Panc1 (cell line): ENCODE measurements at places on chromosomes 2 and 18. TPM values are rescaled to one million over a fixed set of nuclear protein-coding genes. Genes with fewer than 3 reads are reported as not detected.

GRCh38 chr2:42274863-42275262, 86.2 kb downstream of the COX7A2L start:
- DNase-seq = no peak

GRCh38 chr2:43268066-43268953, 41.9 kb upstream of the ZFP36L2 start:
- no peak for DNase-seq

DNA sequence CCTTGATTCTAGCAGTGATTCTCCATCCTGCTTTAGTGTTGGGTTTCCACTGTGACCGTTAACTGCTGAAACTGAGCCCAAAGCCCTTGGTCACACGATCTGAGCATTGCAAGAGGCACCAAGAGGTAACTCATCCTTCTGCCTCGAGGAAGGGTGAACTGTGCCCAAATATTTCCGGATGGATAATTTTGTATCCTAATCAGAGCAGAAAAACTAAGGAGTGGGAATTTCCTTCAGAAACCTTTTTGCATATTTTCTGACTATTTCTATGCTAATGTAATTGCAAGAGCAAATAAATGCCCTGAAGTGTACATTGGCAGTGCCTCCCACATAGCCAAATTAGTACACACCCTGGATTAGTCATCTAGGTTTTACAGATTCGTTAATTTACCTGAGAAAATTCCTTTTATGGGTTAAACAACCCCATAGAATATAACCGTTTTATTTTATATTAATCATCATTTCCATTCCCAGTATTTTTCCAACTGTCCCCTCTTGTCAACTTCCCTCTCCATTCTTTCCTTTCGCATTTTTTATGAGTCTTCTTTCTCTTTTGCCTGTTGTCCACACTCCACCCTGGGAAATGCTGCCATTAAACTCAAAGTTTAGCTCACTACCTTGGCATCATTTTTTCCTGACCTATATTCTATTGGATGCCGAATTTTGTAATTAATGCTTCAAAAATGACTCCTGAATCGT, 31.7 kb upstream of the COBLL1 start:
- no peak for DNase-seq

DNA sequence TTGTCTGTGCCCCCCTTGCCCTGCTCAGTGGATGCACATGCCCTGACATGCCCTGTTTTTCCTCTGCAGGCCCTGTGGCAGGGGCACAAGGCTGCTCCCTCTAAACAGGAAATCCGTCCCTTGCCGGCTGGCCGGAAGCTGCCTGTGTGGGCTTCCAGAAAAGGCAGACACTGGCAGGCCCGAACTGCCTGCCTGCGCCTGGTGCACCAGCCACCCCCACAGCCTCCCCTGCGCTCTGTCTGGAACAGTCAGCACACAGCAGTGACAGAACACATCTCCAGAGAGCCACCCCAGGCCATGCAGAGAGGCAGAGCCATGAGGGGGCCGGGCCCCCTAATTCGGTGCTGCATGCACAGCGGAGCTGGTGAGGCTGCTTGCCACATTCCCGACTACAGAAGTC, 33.5 kb downstream of the LOXHD1 start:
- DNase-seq = no peak

- no peak for DNase-seq
These were observed 255.7 kb downstream of the DSEL start for GRCh38 chr18:67260841-67261240.

- no peak for DNase-seq
These were observed 96.9 kb upstream of the NEDD4L start for GRCh38 chr18:57947117-57947516.

GRCh38 chr18:56021136-56021808, 433.3 kb upstream of the TCF4 start:
- DNase-seq = no peak

DNA sequence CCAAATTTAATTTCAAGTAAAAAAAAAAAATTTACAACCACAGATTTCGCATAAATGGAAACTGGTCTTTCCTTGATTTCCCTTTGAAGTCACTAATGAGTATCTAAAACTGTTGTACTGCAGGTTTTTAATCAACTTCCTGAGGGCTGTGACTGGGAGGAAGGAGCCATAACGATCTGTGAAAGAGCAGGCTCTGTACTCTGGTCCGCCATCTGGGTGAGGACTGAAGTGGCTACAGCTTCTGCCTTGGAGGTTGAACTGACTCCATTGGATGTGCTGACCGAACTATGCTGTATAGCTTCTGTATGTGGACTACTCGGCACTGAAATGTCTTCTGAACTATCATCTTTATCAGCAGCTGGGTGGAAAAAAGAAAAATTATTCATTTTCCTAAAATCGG, 69.3 kb upstream of the CHN1 start:
- no peak for DNase-seq

- DNase-seq = no peak
These were observed 193.4 kb downstream of the FHOD3 start for GRCh38 chr18:36490897-36491296.

- peak; percentile 18 for DNase-seq
These were observed 18.8 kb upstream of the FN1 start for GRCh38 chr2:215454519-215455246.

DNA sequence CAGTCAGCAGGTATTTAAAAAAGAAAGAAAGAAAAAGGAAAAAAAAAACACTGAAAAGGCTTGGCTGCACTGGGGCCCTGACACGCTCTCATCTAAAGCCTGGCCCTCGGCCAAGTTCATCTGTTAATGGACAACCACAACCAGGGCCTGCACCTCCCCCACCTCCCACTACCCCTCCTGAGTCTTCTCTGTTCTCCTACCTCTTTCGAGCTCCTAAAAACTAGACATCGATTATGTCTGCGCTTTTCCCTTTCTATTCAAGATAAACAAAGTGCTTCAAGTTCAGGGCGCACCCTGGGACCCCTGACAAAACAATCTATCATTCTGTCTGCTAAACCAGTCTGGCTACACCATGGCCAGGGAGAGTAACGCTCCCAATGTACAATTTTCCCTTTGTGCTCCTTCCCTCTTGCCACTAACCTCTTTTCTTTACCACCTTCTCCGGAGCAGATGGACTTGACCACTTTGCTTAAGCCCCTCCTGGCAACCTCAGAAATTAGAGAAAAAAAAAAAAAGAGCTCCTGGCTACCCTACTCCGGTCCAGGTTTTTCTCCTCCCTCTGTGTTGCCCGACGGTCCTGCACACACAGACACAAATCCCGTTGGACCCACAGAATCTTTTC, 22.7 kb downstream of the BCL11A start:
- DNase-seq = no peak

DNA sequence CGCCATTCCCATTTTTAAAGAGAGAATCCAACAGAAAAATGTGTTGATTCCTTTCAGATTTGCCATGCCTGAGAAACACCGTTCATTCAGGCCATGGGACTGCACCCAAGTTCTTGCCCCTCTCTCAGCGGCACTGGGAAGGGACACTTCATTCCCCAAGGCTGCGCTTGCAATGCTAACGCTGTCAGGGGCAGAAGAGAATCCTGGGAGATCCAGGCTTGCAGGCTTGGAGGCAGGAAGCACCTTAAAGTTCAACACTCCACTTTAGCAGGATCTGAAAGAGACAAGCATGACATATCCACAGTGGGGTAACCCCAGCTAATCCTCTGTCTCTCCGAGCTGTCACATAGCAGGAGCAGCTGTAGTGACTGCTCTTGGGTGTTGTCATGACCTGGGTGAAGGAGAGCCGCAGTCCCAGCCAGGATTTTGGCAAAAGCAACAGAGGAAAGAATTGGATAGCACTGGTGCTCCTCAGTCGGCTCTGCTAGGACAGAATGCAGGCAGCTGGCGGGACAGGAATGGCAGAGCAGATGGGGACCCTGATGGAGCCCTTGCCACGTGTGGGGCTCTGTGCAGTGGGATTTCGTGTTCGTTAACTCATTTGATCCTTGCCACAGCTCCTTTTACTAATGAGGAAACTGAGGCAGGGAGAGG, 22.0 kb upstream of the ODC1 start:
- no peak for DNase-seq

DNA sequence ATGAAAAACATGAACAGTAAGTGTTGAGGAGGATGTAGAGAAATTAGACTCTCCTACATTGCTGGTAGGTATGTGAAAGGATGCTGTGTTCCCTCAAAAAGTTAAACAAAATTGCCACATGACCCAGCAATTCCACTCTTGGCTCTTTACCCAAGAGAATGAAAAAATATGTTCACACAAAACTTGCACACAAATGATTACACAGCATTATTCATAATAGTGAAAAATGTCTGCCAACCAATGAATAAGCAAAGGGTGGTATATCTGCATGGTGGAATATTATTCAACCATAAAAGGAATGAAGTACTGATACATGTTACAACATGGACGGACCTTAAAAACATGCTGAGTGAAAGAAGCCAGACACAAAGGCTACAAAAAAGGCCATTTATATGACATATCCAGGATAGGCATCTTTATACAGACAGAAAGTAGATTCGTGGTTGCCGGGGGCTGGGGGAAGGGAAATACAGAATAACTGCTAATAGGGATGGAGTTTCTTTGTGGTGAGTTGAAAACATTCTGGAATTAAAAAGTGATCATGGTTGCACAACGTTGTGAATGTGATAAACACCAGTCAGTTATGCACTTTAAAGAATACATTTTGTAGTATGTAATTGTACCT, 85.4 kb upstream of the MYO3B start:
- DNase-seq = no peak

GRCh38 chr2:46236006-46236875, 61.0 kb upstream of the EPAS1 start:
- DNase-seq = no peak

DNA sequence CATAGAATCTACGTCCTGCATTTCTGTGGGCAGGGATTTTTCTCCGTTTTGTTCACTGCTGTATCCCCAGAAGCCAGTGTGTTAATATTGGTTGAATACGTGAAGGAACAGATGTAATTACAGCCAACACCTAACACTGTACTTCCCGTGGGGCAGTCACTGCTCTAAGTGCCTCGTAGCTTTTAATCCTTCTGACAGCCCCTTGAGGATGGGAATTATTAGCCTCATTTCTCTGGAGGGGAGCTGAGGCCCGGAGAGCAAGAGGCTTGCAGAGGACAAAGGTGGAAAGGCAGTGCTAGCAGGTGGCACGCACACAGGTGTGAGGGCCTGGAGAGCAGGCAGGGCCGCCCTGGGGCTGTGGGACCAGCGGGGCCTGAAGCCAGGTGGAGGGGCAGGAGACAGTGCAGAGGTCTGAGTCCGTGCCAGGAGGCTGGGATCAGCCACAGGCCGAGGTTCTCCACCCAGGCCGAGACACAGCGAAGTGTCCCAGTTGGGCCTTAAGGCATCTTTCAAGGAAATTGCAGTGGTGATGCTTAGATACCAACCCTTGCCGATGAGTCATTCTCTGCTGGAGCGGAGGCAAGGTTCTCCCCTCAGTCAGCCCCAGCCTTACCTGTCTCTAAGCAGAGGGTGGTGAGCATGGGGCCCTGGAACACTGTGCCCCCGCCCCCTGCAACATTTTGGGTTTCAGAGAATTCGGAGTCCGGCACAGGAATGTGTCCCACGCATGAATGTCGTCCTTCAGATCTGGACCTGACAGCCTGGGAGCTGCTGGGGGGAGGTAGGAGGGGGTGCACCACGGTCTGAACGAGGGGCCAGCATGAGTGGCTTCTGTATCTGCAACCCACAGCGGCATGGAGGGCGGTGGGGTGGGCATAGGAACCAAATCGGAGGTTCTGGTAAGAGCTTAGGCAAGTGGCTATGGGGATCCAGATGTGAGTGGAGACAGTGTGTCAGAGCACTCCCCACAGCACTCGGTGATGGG, 122.6 kb downstream of the GBX2 start:
- no peak for DNase-seq

DNA sequence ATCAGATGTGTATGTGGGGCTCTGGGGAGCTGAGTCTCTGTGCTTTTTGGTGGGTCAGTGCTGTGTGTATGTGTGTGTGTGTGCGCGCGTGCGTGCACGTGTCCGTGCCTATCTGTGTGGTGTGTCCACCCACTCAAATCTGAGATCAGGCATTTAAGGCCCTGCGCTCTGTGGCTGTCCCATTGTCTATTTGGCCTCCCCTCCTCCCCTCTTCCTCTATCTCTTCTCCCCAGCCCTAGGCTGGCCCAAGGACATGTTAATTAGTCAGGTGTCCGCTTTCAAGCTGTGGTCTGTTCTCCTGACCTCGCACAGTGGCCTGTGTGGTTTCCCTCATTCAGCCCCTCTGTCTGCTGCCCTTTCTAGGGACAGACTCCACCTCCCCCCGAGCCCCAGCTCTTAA, 136.4 kb downstream of the DYSF start:
- DNase-seq = no peak

DNA sequence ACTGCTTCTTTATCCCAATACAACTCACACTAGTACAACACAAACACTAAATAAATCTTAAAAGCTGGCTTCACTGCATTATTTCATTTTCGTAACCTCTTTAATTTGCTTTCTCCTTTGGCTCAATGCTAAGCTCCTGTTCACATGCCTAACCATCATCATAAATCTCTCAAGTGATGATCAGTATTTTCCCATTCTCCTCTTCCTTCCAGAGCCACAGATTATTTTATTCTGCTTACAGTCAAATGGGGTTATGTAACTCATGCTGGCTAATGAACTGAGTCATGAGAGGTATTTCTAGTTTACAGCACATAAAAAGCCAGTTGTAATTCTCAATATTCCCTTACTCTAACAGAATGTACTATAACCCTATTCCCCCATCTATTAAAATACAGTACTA, 350.4 kb upstream of the ZC3H15 start:
- DNase-seq = no peak

- no peak for DNase-seq
These were observed 1173.6 kb upstream of the CHAC2 start for GRCh38 chr2:52594026-52594425.

The TUBB8B gene
- not detected for total RNA-seq

The NT5C1B gene
- not detected for total RNA-seq

The PLEKHM3 gene
- 2.5 TPM for total RNA-seq

The SLC35F6 gene
- total RNA-seq = 67.3 TPM

The LCT gene
- not detected for total RNA-seq

The MGAT4A gene
- 4.4 TPM for total RNA-seq

The DNAH6 gene
- total RNA-seq = 0.26 TPM

The LRRFIP1 gene
- total RNA-seq = 121 TPM

The TMEM182 gene
- 6.2 TPM for total RNA-seq

The IL36RN gene
- total RNA-seq = not detected

The TMEM127 gene
- total RNA-seq = 63.1 TPM

The DCDC2C gene
- total RNA-seq = not detected

The RAMP1 gene
- total RNA-seq = 17.6 TPM

The SRD5A2 gene
- not detected for total RNA-seq

The NEDD4L gene
- total RNA-seq = 42.9 TPM

The ICOS gene
- 0.18 TPM for total RNA-seq
